ENCODE measurements at places on chromosomes 6 and 20.

GRCh38 chr6:74402781-74403180 lies 706.8 kb downstream of the CD109 start:
- no peak for DNase-seq

DNA sequence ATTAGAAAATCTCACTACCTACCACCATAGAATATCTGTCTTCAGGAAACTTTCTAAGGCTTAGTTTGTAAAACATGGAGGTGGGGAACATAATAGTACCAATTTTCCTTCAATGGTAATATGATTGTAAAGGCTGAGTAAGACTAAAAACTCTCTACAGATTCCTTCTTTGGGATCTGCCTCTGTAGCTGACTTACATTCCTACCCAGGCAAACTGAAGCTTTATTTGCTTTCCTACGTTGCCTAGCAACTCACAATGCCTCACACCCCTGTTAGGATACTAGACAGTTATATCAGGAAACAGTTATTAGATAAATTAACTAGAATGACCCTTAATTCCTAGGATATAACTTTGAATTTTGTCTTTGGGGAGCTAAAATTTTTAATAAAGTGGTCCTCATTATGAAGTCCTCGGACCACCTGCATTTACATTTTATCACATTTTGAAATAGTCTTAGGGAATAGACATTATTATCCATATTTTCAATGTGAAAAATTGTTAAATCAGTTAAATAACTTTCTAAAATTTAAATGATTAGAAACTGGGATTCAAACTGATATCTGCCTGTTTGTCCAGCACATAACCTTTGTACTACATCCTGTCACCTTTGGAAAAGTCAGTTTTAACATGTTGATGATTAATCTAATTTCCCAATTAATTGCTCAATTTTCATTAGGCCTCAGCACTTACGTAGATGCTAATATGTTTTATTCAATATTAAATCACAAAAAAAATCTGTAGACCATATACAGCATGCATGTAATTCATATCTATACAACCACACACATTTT lies 591.4 kb downstream of the RNF144B start:
- DNase-seq = peak; percentile 90

- no peak for DNase-seq
Observed at GRCh38 chr20:1857466-1857865, 37.7 kb upstream of the SIRPA start.

- DNase-seq = no peak
Observed at GRCh38 chr20:25483431-25484132, 76.1 kb downstream of the GINS1 start.

DNA sequence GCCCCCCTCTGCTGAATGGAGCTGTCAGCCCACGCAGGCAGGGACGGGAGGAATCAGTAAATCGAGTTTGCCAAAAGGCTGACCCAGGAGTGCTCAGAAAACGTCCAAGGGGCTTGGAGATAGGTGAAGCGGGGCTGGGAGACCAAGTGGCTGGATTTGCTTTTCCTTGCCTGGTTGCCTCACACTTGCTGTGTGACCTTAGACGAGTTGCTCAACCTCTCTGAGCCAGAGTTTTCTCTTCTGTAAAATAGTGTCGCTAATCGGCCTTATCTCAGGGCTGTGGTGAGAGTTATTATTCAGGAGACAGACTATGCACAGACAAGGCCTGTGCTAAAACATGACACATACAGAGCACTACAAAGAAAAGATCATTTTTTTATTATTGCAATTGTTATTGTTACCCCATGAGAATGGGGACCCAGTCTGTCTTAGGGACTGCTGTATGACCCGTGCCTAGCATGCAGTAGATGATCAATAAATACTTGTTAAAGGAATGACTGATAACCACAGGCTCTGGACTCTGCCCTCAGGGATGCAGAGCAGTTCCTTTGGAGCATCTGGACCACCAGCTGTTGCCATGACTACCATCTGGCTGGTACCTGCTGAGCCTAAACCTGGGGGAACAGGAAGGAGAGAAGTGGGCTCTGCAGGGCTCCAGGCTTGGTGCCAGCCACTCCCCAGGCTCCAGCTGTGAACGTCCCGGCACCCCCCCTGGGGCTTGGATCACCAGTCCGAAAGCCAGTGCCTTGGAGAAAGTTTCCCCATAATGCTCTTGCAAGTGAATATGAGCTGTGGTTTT lies 901 bp downstream of the KCNK15 start:
- DNase-seq = no peak

DNA sequence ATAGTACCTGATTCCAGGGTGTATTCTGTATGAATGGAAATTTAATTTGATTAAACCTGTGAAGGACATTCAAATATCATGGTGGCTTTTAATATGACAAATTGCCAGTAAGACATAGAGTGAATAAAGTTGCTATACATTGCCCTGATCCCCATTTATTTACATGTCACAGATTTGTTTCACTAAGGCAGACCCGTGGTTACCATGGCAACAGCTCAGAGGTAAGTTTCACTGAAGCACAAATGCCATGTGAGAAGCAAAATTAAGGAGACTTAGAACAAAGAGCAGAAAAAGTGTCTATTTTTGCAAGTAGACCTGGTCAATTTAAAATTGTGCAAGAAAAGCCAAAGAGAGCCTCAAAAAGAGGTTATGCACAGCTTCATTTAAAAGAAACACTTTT lies 63.7 kb downstream of the PXDC1 start:
- DNase-seq = no peak

- no peak for DNase-seq
Observed at GRCh38 chr20:43037605-43038309, 151.9 kb downstream of the PTPRT start.

GRCh38 chr6:135004399-135004798 lies 50.2 kb downstream of the HBS1L start:
- DNase-seq = no peak

DNA sequence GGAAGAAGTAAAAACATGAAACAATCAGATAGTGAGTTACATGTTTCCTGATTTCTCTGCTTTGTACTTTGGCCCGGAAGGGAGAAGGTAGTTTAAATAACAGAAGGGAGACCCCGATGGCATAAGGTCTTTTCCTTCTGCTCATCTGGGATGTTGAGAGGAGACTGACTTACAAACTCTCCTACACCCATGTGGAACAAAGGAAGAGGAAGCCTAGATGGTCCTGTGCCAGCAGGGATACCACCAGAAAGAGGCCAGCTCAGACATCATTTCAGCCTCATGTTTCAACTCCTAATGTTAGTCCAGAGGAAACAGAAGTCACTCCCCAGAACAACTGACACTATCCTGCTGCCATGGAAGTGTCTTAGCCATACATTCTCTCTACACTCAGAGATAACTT lies 250.7 kb upstream of the NOX3 start:
- DNase-seq = no peak

GRCh38 chr6:43924222-43924702 lies 154.3 kb downstream of the VEGFA start:
- DNase-seq = no peak

DNA sequence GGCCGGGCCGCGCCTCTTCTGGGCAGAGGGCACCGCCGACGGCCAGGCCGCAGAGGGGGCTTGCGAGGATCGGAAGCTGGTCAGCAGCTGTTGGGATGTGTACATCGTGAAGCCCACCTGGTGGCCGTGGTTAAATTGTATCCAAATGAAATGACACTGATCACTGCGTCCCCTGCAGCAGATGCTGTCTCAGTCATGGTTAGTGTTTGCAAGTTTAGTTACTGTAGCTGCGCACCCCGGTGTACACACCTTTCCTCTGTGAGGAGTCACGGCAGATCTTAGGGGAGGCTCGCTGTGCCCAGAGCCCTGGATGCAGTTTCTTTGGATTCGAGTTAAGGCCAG lies 653 bp downstream of the NAA20 start:
- DNase-seq = no peak

DNA sequence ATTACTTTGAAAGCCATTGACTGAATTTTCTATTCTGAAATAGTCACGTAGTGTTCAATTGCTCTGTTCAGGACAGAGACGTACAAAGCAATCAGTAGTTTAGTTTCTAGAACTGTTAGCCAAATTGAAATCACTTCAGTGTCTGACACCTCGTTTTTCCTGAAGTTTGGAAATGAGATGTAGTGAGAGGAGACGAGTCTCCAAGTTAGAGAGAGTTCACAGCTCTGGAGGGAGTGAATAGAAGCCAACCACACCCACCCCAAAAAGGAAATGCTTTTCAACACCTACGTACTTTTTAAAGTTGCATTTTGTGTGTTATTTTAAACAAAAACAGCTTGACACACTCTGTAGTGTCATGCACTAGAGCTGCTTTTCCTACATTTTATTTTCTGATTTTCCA lies 296.0 kb downstream of the ADGRG6 start:
- no peak for DNase-seq

DNA sequence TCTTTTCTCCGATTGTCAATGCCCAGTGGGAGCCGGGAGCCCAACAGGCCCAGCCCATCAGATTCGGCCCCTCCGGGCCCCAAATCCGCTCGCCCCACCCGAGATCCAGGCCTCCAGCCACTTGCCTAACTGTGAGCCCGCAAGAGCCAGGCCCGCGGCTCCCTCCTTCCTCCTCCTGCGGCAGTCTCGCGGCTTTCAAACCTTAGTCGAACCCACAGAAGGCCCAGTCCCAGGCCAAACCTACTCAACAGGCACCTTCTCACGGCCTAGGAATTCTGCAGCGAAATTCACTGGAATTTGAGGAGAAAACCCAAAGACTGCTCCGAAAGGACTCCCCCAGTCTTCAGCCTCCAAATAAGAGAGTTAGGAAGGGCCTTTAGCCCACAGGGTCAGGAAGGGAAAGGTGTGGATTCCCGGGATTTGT lies 2.8 kb upstream of the TFAP2A start:
- DNase-seq = no peak

GRCh38 chr6:42341771-42342553 lies 109.8 kb downstream of the TRERF1 start:
- no peak for DNase-seq

- no peak for DNase-seq
Observed at GRCh38 chr6:106617302-106617701, 12.0 kb downstream of the RTN4IP1 start.

DNA sequence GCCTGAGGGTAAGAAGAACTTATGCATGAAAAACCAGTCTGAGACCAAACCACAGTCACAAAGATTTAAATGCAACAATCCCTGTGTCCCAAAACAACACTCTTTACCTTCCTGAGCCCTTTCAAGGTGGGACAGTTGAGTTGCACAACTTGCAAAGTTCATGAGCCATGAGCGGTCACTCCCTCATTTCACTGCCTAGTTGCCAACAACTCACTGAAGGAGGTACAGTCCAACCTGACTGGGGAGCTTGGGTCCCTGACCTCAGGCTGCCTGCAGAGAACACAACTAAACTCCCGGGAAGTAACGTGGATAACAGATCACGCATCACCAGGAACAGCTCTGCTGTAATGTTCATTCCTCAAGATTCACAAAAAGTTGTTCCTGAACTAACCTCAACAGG lies 69.4 kb downstream of the MBOAT1 start:
- no peak for DNase-seq

- DNase-seq = no peak
Observed at GRCh38 chr6:170459451-170459850, 93.7 kb downstream of the PSMB1 start.
